Spleen (tissue), 13 donors: ENCODE measurements at places on chromosomes 1 and 21.

- H3K27me3 ChIP-seq, result no peaks in the 10 kb centered on the region
- H3K4me3 ChIP-seq, result no peak overlapping the region
- no peaks in the 10 kb centered on the region for H3K36me3 ChIP-seq
- DNase-seq, result no peak
- H3K4me1 ChIP-seq, result peaks cover 94% of the 10 kb centered on the region
Measured at GRCh38 chr1:40383095-40383487, 9.6 kb downstream of the SMAP2 start.

DNA sequence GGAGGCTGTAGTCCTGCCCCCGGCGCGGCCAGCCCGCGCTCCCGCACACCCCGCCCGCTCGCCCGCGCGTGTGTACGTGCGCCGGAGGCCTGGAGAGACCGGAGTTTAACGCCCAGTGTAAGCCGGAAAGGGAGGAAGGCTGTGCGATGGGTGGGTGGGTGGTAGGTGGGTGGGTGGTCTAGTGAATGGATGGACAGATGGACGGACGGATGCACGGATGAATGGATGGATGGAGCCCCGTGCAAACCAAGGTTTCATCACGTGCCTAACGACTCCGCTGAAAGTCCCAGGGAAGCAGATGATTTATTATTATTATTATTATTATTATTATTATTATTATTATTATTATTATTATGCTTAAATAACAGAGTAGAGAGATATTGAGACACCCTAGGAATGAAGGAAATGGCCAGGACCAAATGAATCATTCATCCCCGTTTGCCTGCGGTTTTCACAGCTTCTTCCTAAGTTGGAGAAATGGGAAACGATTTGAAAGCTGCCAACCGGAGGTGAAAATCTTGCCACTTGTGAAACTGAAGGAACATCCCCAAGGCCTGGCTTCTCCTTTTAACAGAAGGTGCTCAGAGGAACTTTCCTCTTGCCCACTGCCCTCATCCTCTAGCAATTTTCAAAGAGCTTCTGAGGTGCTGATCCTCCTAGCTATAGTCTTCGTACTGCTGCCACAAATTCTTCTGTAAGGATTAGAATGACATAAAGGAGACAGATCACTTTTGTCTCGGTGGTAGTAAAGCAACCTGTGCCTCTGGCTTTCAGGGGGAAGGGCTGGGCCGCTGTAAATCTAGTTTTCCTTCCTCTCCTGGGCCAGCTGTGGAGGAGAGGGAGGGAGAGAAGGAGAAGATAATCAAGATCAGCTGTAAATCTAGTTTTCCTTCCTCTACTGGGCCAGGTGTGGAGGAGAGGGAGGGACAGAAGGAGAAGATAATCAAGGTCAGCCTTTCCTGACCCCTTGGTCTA is 648 bp upstream of the RGS7 start:
- H3K36me3 ChIP-seq, result no peaks in the 10 kb centered on the region
- H3K27ac ChIP-seq, result no peak overlapping the region

- no peaks in the 10 kb centered on the region for H3K36me3 ChIP-seq
- H3K27me3 ChIP-seq, result no peaks in the 10 kb centered on the region
- H3K4me3 ChIP-seq, result no peak overlapping the region
- no peak for DNase-seq
- no peak overlapping the region for H3K27ac ChIP-seq
Measured at GRCh38 chr1:229562686-229563085, 4.2 kb upstream of the ABCB10 start.

DNA sequence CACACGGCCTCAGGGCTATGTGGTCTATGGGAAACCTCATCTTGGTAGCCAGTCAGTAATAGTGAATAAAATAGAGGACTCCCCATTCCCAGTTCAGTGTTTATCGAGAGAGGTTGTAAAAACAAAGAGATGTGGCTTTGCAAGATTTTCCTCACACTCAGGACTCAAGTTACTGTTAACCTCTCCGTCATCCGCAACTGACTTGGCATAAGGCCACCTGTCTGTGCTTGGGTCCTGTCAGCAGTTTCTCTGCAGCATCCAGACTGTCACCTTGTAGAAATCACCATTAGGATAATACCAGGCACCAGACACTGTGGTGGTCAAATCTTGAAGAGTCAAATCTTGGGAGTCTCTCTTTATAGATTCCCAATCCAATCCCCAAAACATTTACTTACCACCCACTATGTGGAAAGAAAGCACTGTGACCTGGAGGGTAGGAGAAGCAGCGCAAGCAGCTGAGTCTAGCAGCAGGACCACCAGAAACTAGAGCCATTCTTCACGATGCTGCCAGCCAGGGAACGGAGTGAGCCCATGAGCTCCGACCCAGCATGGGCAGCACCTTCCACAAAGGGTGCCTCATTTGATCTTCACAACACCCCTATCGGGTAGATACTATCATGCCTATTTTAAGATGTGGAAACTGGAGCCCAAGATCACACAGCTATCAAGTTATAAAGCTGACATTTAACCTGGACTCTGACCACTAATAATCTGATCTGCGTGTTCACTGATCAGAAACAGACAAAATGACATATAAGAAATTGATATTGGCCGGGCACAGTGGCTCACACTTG is 5.6 kb upstream of the GPR25 start:
- H3K4me3 ChIP-seq, result no peak overlapping the region
- H3K27me3 ChIP-seq, result no peaks in the 10 kb centered on the region
